Activated naive CD8-positive, alpha-beta T cell treated with anti-CD3 and anti-CD28 coated beads, Interleukin-2, amount 50 U/mL, for 24 hours (primary cell): ENCODE measurements at places on chromosomes 12 and 14.

DNA sequence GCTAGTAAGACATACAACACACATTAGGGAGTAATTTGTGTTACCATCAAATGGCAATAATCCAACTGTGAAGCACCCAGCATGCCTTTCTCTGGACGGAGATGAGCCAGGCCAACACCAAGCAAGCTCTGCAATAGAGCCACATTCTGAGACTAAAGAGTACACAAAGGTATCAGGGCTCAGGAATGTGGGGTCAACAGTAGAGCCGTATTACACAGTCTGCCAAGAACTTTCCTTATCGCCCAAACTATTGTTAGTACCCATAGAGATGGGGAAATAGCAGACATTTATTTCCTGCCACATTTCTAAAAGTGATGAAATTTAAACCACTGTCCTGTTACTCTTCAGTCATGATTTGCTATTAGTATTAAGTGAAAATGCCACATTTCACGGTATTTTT lies 113.7 kb downstream of the BMP4 start:
- no peak for DNase-seq

- DNase-seq: no peak
Measured at GRCh38 chr12:64790166-64790565, 31.0 kb upstream of the GNS start.

- DNase-seq: no peak
Measured at GRCh38 chr12:56411781-56412639, 37.2 kb downstream of the TIMELESS start.

DNA sequence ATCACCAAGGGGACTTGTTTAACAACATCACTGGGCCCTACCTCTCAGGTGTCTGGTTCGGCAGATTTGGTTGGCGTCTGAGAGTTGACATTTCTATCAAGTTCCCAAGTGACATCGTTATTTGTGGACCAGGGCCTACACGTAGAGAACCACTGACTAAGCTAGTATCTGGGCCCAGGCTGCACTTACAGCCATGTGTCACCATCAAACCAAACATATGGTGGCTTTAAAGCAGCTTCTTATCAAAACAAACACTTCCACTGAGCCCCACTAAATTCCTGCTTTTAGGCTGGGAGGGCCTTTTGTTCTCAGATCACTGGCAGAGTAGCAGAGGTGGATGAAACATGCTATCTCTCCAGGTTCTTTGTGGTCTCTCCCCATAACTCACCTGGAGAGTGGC lies 220.5 kb downstream of the PELI2 start:
- no peak for DNase-seq

DNA sequence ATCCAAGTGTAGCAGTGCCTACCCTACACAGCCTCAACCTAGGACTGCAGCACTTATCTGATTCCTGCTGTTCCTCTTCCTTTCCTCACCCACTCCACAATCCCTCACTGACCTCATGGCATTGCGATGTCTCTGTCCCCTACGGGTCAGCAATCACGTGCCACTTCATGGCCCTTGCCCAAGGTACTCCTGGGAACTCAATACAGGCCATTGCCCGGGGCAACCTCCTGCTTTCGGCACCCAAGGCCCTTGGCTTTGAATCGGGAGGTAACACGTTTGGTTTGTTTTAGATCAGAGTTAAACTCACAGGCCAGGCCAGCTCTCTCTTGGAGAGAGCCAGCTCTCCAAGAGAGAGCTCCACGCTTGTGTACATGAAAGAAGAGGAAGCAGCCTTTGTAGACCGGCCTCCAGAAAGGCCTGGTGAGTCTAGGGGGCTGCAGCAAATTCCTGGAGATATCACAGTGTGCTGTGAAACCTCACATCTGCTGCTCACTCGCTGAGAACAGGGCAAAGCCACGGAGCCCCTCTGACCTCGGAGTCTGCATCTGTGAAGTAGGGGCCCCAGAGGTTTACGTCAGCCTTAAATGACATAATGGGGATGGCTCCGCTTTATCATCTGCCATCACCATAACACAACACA lies 12.2 kb downstream of the CLMN start:
- DNase-seq: no peak

GRCh38 chr14:22536853-22537338 lies 52.1 kb downstream of the DAD1 start:
- peak; percentile 82 for DNase-seq

- DNase-seq: no peak
Measured at GRCh38 chr14:84027351-84027750, 1502.6 kb upstream of the FLRT2 start.

DNA sequence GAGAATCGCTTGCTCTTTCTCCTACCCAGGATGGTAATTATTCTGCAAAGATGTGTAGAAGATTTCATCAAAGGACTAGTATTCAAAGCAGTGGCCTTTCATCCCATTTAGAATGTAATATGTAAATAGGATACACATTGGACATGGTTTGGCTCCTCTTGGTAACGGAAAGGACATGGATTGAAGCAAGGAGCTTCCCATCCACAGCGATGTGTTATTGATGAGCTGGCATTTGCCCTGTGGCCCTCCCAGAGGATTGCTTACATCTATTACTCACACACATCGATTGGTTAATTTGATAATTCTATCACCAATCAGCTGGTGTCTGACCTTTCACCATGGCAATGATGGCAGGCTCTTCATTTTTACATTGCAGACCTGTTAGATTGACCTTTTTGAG lies 458.4 kb downstream of the EGLN3 start:
- no peak for DNase-seq

- no peak for DNase-seq
Measured at GRCh38 chr12:50458606-50459005, 46.2 kb upstream of the DIP2B start.

DNA sequence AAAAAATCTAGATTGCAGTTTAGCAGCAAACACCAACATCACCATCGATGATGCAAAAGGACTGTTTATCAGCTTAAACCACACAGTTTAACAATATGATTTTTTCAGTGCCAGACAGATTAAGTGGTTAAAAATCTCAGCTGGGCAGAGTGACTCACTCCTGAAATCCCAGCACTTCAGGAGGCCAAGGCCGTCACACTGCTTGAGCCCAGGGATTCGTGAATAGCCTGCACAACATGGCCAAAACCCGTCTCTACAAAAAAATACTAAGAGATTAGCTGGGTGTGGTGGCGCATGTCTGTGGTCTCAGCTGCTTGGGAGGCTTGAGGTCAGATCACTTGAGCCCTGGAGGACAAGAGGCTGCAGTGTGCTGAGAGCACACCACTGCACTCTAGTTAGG lies 8.9 kb downstream of the RSRC2 start:
- DNase-seq: no peak

- DNase-seq: no peak
Measured at GRCh38 chr12:47591361-47591791, 114.5 kb downstream of the RPAP3 start.

- DNase-seq: no peak
Measured at GRCh38 chr14:92443741-92444140, 69.8 kb upstream of the RIN3 start.

DNA sequence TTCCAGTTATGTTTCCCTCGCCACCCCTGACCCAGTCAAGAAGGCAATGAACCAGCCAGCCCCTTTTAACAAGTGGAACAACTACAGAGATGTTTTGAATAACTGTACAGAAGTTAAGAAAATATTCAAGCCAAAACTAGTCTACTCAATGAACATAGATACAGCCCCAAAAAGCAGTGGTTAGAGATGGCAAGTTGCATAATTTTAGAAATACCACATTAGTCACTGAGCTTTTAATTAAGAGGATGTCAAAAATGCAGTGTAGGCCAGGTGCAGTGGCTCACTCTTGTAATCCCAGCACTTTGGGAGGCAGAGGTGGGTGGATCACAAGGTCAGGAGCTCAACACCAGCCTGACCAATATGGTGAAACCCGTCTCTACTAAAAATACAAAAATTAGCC lies 27.2 kb downstream of the PROX2 start:
- DNase-seq: no peak

GRCh38 chr12:14961466-14962152 lies at the start of gene ARHGDIB:
TSS of gene ARHGDIB (minus strand) at chr12:14961601. CDS start at chr12:14950712, 10,889 bp downstream.
- DNase-seq: peak; percentile 72

DNA sequence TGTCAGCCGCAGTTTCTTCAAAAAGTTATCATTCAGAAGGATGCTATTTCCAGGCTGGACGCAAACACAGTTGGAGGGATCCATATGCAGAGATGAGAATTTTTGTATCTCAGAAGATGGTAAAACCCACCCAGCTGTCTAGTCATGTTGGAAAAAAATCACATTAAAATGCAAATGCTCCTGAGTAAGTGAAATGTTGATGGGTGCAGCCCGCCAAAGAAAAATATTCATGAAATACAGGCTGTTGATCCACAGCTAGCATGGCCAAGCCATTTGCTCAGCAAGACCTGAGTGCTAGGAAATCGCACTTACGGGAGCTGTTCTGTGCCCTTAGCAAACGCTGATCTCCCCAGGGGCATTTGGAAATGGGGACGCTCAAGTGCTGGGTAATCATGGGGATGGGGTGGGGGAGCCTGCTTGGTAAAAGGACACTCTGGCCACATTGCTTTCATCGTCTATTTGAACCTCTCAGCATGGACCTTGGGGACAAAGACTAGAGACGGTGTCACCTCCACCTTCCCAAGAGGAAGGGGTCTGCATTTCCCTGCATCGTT lies 25.7 kb downstream of the TUNAR start:
- no peak for DNase-seq

- no peak for DNase-seq
Measured at GRCh38 chr12:49702676-49703215, 4.5 kb downstream of the FMNL3 start.

DNA sequence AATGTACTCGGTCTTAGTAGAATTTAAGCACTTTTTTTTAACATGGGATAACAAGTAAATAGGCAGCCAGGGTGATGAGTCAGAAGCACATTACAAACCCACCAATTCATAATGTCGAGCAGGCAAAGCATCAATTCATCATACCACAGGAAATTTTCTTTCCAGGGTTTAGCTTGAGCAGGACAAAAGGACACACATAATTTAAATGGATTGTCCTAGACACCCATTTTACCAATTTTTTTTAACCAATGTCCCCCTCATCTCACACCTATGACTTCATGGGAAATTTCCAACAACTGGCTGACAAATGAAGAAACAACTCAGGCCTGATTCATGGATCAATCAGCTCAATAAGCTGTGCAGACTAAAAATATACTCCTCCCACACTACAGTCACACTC lies 58.8 kb upstream of the FOXG1 start:
- DNase-seq: no peak

DNA sequence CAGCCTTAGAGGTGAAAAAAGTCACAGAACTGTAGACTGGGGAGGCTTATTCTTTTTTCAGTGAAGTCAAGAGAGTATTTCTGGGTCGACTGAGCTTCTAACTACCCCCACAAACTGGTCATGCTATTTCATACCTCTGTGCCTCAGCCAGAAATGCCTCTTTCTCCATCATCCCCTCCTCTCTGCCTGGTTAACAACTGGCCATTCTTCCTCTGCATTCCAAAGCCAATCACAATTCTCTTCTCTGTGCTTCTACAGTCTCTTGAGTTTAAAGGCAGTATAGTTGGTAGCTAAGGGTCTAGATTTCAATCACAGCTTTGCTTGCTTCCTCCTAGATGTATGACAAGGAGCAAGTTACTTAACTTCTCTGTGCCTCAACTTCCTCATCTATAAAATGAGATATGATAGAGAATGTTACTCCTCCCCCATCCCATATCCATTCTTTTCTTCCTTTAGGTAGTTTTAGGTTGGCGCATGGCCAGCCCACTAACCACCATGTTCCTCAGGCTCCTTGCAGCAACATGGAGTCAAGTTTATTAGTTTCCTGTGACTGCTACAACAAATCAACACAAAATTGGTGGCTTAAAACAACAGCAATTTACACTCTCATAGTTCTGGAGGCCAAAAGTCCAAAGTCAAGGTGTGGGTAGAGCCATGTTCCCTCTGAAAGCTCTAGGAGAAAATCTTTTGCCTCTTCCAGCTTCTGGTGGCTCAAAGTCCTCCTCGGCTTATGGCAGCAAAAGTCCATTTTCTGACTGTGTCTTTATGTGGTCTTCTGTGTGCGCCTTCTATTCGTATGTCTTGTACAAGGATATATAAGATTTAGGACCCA lies 62.5 kb downstream of the ITPR2 start:
- DNase-seq: no peak

DNA sequence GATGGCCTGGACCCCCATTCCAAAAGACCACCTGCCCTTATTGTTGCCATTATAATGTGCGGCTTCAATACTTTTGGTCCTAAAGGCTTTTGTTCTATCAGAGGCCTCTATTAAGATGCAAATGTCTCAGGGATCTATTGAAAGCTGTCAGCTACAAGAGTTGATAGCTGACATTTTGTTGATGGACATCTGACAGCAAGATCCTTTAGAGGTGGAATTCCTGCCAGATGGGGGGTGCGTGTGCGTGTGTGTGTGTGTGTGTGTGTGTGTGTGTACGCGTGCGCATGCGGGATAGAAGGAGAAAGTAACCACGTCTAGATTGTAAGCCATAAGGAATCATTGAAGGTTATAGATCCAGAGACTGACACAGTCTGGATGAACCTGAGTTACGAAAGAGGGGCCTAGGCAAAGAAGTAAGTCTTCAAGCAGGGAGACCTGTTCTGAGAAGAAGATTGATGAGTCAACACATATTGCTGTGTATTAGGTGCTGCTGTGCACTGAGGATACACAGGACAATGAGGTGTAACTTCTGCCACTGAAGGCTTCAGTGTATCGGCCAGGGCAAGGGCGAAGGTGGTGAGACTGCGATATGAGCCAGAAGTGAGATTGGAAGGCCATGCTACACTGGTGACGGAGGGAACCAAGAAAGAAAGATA lies 89.2 kb downstream of the PRMT8 start:
- DNase-seq: no peak

DNA sequence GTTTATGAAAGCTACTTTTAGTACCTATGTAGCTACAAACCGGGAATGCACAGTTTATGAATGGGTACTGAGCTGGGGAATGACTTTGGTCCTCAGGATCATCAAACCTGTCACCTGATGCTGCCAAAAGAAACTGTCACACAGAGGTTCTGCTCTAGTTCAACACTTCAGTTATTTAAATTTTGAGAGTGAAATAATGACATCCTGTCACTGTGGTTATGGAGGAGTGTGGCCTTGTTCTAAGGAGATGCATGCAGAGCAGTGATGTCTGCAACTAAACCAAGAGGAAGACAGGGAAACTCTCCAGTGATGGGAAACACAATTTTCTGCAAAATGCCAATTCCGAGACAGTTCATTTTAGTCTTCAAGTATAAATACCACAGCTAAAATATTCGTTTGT lies 4.8 kb upstream of the AEBP2 start:
- no peak for DNase-seq

DNA sequence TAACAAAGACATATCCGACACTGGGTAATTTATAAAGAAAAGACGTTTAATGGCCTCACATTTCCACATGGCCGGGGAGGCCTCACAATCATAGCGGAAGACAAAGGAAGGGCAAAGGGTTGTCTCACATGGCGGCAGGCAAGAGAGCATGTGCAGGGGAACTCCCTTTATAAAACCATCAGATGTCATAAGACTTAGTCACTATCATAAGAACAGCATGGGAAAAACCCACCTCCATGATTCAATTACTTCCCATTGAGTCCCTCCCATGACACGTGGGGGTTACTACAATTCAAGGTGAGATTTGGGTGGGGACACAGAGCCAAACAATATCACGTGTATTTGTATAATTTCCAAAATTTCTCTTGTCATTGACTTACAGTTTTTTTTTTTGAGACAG lies 5.5 kb upstream of the LMNTD1 start:
- DNase-seq: no peak

- no peak for DNase-seq
Measured at GRCh38 chr12:119369907-119370546, 35.5 kb downstream of the CCDC60 start.
